ENCODE measurements at places on chromosomes 1 and 21.

- no peak for DNase-seq
Observed at GRCh38 chr1:89719502-89720306, 86.8 kb downstream of the LRRC8C start.

DNA sequence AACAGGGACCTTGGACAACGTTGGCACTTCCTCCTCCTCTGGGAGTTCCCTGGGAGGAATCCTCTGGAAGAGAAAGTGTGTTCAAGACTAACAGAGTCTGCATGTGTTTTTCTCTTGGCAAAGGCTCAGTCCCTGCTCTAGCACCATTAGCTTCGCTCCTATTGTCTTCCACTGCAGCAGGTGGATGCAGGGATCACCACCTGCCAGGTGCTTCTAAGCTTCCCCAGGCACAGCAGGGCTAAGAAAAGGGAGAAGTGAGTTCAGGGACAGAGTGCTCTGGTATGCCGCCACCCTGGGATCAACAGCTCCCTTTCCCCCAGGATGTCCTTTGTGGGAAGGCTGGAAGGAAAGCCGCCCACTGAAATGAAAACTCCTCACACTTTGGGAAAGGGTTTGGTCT is 43.9 kb upstream of the IL20 start:
- DNase-seq: peak; percentile 33

DNA sequence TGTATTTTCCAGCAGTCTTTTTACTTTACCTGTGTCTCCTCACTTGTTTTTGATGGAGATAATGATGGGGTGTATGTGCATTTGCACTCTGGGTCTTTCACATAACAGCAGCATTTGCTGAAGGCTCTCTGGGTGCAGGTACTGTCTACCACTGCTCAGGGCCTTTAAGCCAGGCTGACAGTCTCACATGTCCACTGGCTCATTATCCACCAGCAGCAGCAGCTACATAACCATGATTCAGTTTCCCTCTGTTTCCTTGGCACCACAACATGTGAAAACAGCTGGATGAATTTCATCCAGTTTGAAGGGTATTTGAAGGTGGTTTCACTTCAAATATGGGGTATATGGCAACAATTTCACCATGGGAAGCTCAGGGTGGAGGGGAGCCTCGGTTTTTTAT is 41.2 kb upstream of the ROR1 start:
- no peak for DNase-seq

DNA sequence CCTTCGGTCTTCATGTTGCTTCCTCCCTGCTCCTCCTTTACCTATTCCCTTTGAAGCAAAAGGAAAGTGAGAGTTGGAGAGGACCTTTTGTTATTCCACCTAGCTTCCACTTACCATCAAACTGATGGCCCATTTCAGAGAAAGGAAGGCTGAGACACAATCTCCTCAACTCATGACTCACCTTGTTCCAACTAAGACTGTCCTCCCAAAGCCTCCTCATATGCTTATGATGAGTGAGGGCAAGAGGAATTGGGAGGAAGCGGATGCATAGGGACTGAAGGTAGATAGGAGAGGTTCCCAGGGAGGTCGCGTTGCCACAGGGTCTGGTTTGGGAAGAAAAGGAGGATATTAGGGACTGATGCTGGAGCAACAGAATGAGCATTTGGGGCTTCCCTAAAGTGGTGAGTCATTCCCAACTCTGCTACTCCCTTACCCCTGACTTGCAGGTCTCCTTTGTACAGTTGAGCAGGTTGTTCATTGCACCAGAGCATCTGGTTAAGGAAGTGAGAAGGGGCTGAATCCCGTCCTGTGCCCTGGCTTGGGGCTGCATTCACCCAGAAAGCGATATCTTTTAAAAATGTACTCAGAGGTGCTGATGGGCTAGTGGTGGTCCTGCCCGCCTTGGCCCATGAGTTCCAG is 35.0 kb downstream of the LGR6 start:
- no peak for DNase-seq

- no peak for DNase-seq
Observed at GRCh38 chr1:38644092-38644491, 215.5 kb downstream of the RRAGC start.

Measured in DMS153 (cell line).